ENCODE measurements at places on chromosomes 5 and 9.
A peak's percentile ranks its signal among the peaks of the same experiment; 100 is the strongest.

DNA sequence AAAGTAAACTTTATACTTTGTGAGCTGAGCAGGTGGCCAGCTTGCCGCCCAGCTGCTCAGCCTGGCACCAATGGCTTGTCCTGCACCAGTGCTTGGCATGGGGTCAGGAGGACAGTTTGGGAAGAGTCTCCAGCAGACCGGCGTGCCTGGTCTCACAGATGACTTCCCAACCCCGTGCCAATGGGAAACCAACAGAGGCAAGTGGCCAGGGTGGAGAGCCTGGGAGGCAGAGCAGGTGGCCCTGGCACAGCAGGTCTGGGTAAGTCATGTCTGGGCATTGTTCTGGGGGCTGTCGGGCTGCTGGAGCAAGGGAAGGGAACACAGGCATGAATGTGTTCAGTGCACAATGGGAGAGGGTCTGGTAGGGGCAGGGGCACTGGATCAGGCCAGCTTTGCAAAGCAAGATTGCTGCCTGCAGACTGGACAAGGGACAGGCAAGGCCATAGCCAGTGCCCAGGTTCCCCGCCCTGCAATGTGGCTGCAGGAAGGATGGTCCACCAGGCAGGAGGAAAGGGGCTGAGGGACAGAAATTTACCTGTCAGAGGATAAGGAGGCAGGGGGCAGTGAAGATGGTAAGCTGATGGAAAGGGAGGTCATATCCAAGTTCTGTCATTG, 76.2 kb upstream of the ALDH1B1 start:
- DNase-seq: no peak

GRCh38 chr9:89634995-89635742, 30.4 kb downstream of the GADD45G start:
- DNase-seq: no peak

GRCh38 chr5:124719113-124719967, 27.1 kb downstream of the ZNF608 start:
- no peak for DNase-seq

GRCh38 chr5:68460147-68460798, 244.7 kb downstream of the PIK3R1 start:
- peak; percentile 18 for DNase-seq

Measured in iPS DF 6.9 (cell line).